ENCODE measurements at places on chromosomes 12 and 14. TPM values are rescaled to one million over a fixed set of nuclear protein-coding genes. Genes with fewer than 3 reads are reported as not detected.

The DLGAP5 gene
- 0.70 TPM for total RNA-seq

The CRIP1 gene
- 3.8 TPM for total RNA-seq

The FAR2 gene
- total RNA-seq, result 20.7 TPM

The MGST1 gene
- total RNA-seq, result 20.7 TPM

The JAG2 gene
- 12.6 TPM for total RNA-seq

The SPTB gene
- total RNA-seq, result 1.5 TPM

The SLC2A14 gene
- total RNA-seq, result 1.2 TPM

The PRH1 gene
- 38.1 TPM for total RNA-seq

The SLC17A8 gene
- total RNA-seq, result 0.46 TPM

The SMARCC2 gene
- total RNA-seq, result 81.6 TPM

The ACVRL1 gene
- 0.13 TPM for total RNA-seq

The FLVCR2 gene
- total RNA-seq, result 1.1 TPM

The WIF1 gene
- total RNA-seq, result 0.10 TPM

The RFX4 gene
- total RNA-seq, result 0.43 TPM

The NAA30 gene
- total RNA-seq, result 19.5 TPM

The PLEKHD1 gene
- 0.78 TPM for total RNA-seq

The STYK1 gene
- not detected for total RNA-seq

The TBC1D30 gene
- total RNA-seq, result 5.1 TPM

The CPSF6 gene
- 77.6 TPM for total RNA-seq

The CLEC14A gene
- total RNA-seq, result 0.58 TPM

The LUM gene
- total RNA-seq, result 337 TPM

The LRRC43 gene
- total RNA-seq, result 1.1 TPM

The KCNA5 gene
- total RNA-seq, result 0.54 TPM

The IL26 gene
- not detected for total RNA-seq

The GPR68 gene
- total RNA-seq, result 3.3 TPM

The PIK3C2G gene
- not detected for total RNA-seq

The ABCC9 gene
- 0.42 TPM for total RNA-seq

The MFAP5 gene
- total RNA-seq, result not detected

The NANOG gene
- total RNA-seq, result 0.63 TPM

The CCDC38 gene
- total RNA-seq, result 0.65 TPM
